Left ventricle myocardium inferior (tissue), 1 donor: ENCODE measurements at places on chromosomes 7 and 10. TPM values are rescaled to one million over a fixed set of nuclear protein-coding genes. Genes with fewer than 3 reads are reported as not detected.

Gene LRRD1
- not detected for total RNA-seq

Gene NEUROG3
- not detected for total RNA-seq

Gene CYP2W1
- total RNA-seq: not detected

Gene PPP1R3A
- total RNA-seq: 133 TPM

Gene RBP3
- total RNA-seq: not detected

Gene NPFFR1
- total RNA-seq: not detected

Gene HTRA1
- total RNA-seq: 62.6 TPM

Gene PTPN20
- total RNA-seq: 13.0 TPM

Gene CRTAC1
- total RNA-seq: 2.3 TPM

Gene MUC12
- 0.30 TPM for total RNA-seq

Gene RHOBTB1
- 16.6 TPM for total RNA-seq

Gene SUN3
- not detected for total RNA-seq

Gene NKX2-3
- not detected for total RNA-seq

DNA sequence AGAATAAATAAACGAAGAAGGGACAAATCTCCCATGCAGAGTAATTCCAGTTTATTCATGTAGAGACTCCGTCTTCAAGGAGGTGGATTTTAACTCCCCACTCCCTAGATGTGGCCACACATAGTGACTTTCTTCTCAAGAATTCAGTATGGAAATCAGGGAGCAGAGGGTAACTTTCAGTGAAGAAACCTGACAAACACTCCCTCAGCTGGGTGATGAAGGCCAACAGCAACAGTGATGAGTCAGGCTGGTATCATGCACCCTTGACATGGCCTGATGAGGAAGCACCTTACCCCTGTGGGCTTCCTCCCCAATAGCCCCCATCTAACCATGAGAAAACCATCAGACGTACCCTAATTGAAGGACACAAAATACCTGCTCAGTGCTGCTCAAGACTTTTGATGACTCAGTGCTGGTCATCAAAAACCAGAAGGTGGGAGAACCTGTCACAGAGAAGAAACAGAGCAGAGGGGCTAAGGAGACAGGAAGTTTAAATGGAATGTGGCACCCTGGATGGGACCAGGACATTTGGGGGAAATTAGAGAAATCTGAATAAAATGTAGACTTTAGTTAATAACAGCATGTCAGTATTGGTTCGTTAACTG lies 50.6 kb downstream of the ADAMTS14 start:
- DNase-seq: no peak

GRCh38 chr10:10196701-10197100 lies 821.0 kb upstream of the CELF2 start:
- no peak for DNase-seq

DNA sequence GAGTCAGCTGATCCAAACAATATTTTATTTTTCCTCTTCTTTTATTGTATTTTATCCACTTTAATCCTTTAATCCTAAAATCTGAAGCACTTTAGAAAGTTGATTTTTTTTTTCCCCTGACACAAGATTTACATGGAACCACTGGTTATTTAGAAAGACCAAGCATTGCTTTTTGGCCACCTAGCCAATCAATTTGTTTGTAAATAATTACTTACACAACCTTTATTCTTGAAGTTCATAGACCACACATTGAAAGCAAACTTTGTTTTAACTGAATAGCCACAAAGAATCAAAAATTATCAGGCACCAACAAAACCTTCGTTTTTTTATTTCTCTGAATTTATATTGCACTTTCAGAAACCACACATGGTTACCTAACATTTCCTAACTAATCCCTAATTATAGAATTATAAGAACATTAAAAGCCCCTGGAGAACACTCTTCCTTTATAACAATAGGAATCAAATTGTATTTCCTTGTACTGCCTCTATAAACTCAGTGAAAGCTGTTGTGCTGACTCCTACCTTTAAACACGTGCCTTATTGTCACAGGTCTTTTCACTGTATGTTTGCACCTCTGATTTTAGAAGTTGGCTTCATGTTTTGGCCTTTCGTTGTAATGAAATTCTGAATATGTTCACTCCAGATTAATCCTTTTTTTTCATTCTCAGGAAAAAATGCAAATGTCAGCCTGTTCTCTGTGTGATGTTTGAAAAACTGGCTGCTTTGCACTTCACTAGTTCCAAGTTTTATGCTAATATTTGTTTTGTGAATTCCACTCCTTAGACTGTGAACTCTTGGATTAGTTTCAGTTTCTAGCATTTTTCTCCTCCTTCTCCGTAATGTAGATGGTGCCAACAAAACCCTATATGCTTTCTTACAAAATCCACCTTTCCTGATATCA lies 1511.9 kb downstream of the REEP3 start:
- DNase-seq: no peak

- DNase-seq: no peak
Measured at GRCh38 chr7:9958486-9958885, 1015.2 kb upstream of the PHF14 start.

- DNase-seq: no peak
Measured at GRCh38 chr10:12448729-12449391, 99.5 kb downstream of the CAMK1D start.

DNA sequence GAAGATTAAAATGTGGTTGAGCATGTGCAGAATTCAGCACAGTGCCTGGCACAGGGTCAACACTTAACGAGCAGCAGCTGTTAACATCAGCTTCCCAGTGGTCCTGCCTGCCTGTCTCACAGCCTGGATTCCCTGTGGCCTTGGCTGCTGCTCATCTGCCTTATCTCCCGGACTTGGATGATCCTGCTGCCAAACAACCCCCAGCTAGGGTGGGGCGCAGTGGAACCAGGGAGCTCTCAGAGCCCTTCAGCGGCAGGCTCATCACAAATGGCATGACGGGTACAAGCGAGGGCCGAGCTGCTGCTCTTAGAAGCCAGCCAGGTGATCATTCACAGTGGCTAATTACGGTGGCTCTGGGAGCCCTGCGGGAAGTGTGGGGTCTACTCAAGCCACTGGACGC lies 13.0 kb upstream of the SMARCD3 start:
- no peak for DNase-seq

- DNase-seq: no peak
Measured at GRCh38 chr7:115475206-115475605, 553.3 kb downstream of the MDFIC start.

DNA sequence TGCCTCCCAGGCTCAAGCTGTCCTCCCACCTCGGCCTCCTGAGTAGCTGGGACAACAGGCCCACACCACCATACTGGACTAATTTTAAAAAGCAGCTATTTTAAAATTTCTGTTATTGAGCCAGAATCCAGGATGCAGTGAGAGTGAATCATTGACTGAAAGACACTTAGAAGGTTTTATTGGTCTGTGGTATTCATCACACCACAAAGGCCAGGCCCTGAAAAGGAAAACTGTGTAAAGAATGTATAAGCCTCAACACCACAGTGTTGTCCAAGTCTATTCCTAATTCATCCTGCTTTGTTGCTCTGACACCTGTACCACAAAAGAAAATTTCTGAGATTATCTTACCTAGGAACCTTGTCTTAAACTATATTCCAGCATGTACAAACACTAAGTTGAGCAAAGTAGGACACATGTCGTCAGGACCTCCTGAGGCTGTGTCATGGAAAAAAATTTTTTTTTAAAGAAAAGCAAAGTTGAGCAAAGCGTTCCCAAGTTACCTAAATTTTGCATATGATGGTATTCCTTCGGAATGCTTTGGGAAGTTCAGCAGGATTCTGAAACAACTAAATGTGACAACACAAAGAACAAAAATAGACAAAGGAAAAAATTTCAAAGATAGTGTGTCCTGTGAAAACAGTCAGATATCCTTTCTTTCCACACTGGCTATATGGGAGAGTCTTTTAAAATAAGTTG lies 129.6 kb upstream of the MKLN1 start:
- DNase-seq: no peak

GRCh38 chr7:29325476-29325875 lies 130.9 kb downstream of the CHN2 start:
- DNase-seq: no peak

GRCh38 chr7:151275813-151276577 lies 27.5 kb upstream of the SMARCD3 start:
- no peak for DNase-seq

- DNase-seq: no peak
Measured at GRCh38 chr7:20197837-20198236, 19.3 kb downstream of the MACC1 start.

DNA sequence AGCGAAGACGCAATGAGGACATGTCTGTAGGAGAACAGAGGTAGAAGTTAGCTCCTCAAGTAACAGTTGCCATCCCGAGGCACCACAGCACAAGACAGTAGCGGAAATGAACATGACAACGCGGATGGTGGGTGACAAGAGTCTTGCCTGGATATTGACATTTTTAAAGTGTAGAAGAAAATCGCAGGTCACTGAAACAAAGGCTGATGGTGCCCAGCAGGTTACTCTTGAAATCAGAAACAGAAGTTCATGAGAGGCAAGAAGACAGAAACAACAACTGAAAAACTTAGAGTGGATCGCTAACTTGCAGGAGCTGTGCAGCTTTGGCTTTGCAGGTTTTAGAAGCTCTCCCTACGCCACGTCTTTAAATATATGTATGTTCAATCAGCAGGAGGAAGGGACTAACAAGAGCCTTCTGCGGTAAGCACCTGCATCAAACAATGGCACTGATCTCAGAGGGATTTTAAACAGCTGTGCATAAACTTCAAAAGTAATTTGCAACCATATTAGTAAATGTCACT lies 1.8 kb downstream of the PRKCQ start:
- no peak for DNase-seq
